Motor neuron (in vitro differentiated cells): ENCODE measurements at places on chromosomes 6 and 20. TPM values are rescaled to one million over a fixed set of nuclear protein-coding genes. Genes with fewer than 3 reads are reported as not detected.

The RAE1 gene
- total RNA-seq, result 30.6 and 32.9 TPM in 2 replicates

The XKR7 gene
- total RNA-seq, result 5.1 and 6.0 TPM in 2 replicates

The NPBWR2 gene
- total RNA-seq, result 0.31 TPM in 1 of 2 replicates, not detected in the other

The HEY2 gene
- total RNA-seq, result 5.7 and 6.7 TPM in 2 replicates

The CD24 gene
- 2.2 TPM in 2 replicates for total RNA-seq

The TAF8 gene
- 8.5 and 8.8 TPM in 2 replicates for total RNA-seq

The NAPB gene
- total RNA-seq, result 30.6 and 34.0 TPM in 2 replicates

- ATAC-seq, result no peak
Observed at GRCh38 chr6:129637340-129638054, 72.5 kb downstream of the ARHGAP18 start.

GRCh38 chr20:21511485-21511849 lies 2.4 kb downstream of the NKX2-2 start:
- no peak for ATAC-seq

- ATAC-seq, result peak; percentile 90
Observed at GRCh38 chr20:38894091-38894847, 31.9 kb upstream of the FAM83D start.

DNA sequence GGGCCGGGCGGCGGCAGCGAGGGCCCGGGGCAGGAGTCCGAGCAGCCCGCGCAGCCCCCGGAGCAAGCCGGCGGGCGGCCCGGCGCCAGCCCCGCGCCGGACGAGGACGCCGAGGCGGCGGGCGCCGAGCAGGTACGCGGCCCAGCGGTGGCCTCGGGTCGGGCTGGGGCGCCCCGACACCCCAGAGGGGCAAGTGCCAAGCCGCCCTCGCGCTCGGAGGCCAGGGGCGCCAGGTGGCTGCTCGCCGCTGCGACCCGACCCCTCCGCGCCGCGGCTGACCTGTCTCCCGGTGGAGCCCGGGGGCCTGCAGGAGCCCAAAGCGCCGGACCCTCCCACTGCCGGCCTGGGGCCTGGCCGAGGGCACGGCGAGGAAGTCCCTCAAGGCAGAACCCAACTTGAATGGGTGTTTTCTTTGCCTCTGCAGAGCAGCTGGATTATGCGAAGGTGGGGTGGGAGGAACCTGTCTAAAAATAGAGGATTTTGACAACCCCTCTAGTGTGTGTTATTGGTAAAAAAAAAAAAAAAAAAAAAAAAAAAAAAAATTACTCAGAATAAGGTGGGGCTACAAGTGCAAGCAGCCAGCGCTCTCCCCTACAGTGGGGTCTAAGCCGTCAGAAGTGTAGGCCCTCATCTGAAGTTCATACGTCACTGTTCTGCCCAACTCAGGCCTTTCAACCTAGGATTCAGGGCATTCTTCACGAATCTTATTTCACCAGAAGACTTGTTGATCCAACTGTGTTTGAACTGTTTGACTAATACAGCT lies 609 bp downstream of the OGFRL1 start:
- peak; percentile 41 for ATAC-seq

DNA sequence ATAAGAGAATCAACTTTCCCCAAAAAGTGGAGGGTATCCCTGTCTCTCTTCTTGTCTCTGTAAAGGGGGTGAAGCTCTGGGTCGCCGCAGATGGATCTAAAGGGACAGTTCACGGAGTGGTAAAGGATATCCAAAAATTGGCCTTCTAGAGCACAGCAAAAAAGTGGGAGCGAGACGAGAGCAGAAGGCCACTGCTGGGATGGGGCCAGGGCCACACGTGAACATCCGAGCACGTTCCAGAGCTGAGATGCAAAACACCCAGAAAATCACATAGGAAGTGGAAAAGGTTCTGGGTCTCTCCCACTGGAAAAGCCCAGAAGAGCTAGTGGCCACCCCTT lies 837 bp downstream of the TRAM2 start:
- ATAC-seq, result no peak

GRCh38 chr6:147434516-147434915 lies 74.0 kb upstream of the SAMD5 start:
- ATAC-seq, result no peak

- no peak for ATAC-seq
Observed at GRCh38 chr20:57251949-57252348, 14.5 kb downstream of the BMP7 start.

GRCh38 chr6:144304223-144304848 lies 19.2 kb downstream of the UTRN start:
- no peak for ATAC-seq

- no peak for ATAC-seq
Observed at GRCh38 chr6:15715851-15716250, 53.0 kb upstream of the DTNBP1 start.

GRCh38 chr6:75893776-75894152 lies 144.7 kb downstream of the MYO6 start:
- peak; percentile 45 for ATAC-seq

DNA sequence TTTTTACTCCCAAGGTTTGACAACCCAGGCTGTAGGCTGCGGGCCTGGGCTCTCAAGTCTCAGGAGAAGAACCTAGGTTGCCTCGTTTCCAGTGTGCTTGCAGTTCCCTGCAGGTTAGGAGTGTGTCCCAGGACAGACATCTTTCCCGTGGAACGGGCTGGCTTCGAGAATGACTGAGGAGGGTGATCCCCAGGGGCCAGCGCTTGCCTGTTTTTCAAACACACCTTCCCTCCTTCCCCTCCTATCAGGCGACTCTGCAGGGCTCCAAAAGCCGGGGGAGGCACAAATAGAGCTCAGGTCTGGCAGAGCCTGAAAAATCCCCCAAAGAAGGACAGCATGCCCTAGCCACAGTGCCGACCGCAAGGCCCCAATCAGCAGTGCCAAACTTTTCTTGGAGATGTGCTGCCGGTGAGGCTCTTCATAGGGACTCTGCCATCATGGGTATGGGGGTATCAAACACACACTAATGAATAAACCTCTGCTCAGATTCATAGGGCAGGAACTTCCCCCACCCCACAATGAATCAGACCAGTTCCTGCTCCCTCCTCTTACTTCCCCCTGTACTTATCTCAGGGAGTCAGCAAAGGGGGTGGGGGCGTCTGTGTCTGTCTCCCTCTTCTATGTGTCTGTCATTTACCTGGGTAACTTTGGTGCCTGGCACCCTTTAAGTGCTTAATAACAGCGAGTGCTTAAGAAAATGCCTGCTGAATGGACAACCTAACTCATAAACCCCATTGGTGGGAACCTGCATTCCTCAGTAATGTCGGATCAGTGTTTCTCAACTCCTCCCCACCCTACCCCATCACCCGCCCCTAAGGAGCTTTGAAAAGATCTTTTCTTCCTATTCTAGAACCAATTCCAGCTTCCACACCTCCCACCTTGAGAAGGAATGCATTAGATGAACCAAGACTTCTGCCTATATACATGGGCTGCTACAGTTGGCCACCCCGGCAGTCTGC lies 1.6 kb downstream of the KCNG1 start:
- no peak for ATAC-seq

GRCh38 chr6:56363796-56364430 lies 116.5 kb upstream of the COL21A1 start:
- ATAC-seq, result no peak

GRCh38 chr6:149334682-149335160 lies 17.2 kb downstream of the TAB2 start:
- no peak for ATAC-seq

GRCh38 chr6:24933266-24933665 lies 2.5 kb downstream of the RIPOR2 start:
- ATAC-seq, result no peak

- ATAC-seq, result peak; percentile 75
Observed at GRCh38 chr6:17393892-17394631, 667 bp downstream of the CAP2 start.

DNA sequence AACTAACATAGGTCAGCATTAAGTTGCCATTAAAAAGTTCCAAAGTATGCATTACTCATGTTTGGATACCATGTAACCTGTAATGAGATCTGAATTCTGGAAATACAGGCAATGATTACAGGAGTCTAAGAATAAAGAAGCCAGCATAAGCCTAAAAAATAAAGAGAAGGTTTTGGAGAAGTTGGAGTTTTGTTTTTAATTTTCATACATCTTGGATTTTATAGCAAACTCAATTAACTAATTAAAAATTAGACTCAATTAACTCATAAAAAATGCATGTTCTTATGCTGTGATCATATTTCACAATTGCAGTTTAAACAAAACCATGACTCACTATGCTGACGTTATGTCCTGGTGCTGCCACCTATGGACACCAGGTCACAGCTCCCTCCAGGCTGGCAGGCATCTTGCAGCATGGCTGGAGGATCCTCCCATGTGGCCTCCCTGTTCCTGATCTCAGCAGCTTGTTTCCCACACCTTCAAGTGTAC lies 648.8 kb upstream of the AGPAT4 start:
- ATAC-seq, result peak; percentile 88

GRCh38 chr20:38109591-38110524 lies 55.2 kb downstream of the TGM2 start:
- peak; percentile 67 for ATAC-seq

DNA sequence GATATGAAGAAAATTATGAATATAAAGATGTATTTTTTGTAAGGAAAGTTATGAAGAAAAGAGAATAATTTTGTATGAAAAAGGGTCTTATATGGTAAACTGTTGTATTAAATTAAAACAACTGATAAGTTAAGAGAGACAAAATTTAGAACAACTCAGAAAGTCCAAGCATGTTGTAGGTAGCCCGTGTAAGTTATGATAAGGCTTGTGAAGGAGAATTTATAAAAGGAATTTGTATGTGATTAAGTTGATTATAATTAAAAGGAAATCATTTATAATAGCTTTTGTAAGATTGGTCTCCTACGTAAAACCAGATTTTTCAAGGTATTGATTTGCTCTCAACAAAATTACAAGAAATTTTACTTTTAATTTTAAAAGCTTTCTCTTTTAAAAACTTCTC lies 1579.3 kb downstream of the HACE1 start:
- no peak for ATAC-seq

DNA sequence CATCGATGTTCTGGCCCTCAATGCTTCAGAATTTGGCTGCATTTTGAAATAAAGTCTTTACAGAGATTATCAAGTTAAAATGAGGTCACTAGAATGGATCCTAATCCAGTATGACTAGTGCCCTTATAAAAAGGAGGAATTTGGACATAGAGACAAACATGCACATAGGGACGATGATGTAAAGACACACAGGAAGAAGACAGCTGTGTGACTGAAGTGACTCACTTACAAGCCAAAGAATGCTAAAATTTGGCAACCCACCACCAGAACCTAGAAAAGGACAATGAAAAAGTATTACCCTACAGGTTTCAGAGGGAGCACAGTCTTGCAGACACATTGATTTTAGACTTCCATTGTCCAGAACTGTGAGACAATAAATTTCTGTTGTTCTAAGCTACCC lies 322.8 kb upstream of the GJE1 start:
- no peak for ATAC-seq

DNA sequence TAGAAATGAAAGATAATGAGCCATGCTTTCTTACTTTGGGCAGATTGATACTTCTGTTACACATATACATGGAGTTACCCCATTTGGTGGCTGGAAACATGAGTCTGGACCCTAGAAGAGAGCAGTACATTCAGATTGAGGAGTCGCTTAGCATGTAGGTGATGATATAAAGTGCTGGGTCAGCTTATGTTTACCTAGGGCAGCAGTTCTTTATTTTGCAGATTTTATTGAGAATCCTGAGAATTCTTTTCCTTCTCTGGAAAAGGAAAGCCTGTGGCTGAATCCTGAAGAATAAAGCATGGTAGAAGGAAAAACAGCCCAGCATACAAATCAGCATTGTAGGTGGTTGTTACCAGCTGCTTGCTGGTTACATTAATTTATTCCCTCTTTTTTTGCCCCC lies 91.2 kb downstream of the SMAP1 start:
- no peak for ATAC-seq

GRCh38 chr6:7080311-7080710 lies 27.4 kb upstream of the RREB1 start:
- ATAC-seq, result no peak

DNA sequence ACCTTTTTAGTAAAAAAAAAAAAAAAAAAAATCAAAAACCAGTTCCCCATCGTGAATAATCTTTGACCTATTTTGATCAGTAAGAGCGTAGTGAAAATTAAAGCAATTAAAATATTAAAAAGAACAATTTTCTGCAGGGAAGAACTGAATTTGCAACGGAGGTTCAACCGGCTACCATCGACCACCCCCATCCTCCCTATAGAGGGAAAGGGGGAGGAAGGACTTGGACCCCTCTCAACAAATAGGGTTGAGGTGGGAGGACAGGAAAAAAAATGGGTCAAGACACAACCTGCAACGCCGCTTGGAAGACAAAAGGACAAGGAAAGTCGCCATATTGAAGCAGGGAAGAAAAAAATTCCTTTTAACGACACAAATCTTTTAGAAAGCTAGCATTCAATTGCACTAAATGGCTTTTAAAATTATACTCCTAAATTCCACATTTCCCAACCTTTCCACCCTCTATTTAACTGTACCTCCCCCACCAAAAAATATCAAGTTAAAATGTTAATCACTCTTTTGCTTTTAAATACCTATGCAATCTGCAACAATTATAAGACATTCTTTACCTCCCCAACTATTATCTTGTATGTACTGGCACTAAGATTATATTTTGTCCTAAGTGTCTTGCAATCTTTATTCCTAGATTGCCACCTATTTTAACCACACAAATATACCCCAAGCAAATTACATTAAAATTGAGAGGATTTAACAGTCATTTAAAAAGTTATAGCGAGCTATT lies 1.7 kb downstream of the PPP1R10 start:
- peak; percentile 0 for ATAC-seq

DNA sequence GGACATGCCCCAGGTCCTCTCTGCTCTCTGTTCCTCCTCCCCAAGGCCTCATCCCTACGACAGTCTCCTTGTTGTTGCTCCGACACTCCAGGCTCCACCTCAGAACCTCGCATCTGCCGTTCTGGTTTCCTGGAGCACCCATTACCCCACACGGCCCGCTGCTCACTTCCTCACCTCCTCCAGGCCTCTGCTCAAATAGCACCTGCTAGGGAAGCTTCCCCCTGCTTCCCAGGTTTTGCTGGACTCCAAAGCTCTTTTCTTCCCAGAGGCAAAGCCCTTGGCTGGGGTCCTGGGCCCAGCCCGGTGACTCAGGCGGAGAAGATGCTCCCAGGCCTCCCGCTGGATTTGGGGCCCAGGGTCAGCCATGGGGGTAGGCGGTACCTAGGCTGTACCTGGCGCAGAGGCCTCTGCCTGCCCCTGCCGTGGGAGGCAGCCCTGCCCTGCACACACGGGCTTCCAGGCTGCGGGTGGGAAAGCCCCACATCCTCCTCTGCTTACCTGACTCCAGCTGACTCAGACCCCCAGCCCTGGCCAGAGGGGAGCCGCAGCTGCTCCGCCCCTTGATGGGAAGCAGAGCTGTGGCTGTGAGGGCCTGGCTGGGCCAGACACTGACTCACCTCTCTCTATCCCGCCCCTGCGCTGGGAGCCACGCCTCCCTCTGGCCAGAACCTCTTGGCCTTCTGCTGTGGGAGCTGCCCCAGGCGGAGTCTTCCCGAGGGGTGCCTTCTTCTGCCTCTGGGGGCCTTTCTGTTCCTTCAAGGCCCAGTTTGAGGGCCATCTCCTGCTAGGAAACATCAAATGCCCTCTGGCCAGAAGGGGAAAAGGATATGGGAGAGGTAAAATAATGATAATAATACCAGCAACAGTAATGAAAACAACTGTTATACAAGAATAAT lies 130.5 kb downstream of the CEBPB start:
- ATAC-seq, result peak; percentile 98
